ENCODE measurements at places on chromosomes 6 and 20.

- no peak for DNase-seq
Measured at GRCh38 chr6:52539607-52540006, 37.3 kb downstream of the TRAM2 start.

GRCh38 chr6:537114-537513, 119.8 kb downstream of the HUS1B start:
- DNase-seq = no peak

GRCh38 chr6:35085359-35086281, 55.5 kb downstream of the TCP11 start:
- no peak for DNase-seq

GRCh38 chr20:721876-722275, 46.3 kb upstream of the SCRT2 start:
- no peak for DNase-seq

DNA sequence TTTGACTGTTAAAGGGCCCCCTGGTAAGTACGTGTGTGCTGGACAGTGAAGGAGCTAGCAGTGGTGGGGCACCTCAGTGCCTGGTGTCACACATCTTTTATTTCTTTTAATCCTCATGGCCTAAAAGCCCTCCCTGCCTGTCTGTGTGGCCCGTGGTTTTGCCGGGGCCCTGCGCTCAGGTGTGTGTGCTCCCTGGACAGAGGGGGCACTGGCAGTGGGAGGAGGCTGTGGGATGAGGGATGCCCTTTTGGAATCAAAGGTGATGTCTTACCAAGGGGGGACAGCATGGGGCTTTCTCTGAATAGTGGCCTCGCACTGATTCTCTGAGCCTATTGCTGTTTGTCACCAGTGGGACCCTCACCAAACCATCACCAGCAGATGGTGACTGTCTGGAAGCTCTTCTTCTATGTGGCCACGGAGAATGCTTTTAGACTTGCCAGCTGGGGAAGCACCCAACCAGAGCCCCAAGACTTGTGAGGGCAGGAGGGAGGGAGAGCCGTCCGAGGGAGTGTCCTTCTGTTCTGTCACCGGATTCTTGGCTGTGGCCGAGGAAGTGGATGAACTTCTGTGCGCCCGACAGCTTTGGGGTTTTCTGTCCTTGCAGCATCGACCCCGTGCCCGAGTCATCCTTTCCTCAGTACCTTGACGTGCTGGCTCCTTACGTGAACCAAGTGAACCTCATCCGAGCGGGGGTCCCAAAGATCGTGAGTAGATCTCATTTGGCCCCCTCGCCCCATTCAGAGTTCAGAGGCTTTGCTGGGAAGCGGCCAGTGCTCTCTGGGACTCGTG, 18.1 kb downstream of the PNLDC1 start:
- DNase-seq = no peak

DNA sequence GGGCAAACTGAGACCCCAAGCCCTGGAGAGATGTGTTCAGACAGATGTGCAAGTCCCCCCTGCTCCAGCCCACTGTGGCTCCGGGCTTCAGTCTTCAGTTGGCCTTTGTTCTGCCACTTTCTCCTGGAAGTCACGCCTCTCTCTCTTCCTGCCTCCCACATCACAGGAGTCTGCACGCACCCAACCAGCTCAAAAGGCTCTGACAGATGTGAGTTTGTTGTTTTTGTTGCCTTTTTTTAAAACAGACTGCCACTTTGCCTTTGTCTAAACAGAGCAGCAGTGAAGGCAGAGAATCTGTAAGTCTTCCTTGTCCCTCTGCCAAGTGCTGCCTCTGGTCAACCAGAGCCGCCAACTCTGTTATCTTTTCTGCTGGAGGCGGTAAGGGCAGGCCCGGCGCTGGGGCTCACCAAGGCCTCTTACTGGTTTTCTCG, 149.7 kb downstream of the TFAP2C start:
- DNase-seq = no peak

DNA sequence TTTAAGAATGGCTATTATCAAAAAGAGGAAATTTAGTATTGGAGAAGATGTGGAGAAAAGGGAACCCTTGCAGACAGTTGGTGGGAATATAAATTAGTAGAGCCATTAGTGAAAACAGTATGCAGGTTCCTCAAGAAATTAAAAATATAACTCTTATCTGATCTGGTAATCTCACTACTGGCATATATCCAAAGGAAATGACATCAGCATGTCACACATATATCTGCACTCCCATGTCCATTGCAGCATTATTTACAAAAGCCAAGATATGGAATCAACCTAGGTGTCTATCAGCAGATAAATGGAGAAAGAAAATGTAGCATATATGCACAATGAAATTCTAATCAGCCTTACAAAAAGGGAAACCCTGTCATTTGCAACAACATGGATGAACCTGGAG, 2.6 kb downstream of the SIRPG start:
- DNase-seq = no peak

- peak; percentile 15 for DNase-seq
Measured at GRCh38 chr6:130381459-130382380, 15.9 kb downstream of the TMEM200A start.

GRCh38 chr20:32418376-32418775, 60.2 kb downstream of the ASXL1 start:
- DNase-seq = no peak

DNA sequence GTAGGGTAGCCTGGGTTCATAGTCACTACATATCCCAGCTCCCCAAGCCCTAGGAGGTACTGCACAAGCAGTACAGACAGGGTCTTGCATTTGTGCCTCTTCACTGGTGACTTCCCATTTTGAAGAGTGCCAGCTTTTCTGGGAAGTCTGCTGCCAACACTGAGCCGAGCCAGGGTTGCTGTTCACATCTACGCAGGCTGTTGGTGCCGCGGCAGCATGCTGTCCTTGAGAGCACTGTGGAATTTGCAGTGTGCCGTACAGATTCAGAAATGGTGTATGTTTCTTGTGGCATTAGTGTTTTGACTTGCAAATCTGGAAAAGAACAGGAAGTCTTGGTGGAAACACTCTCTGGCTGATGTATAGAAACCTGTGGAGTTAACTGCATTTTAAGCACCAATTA, 67.5 kb downstream of the JARID2 start:
- DNase-seq = no peak

DNA sequence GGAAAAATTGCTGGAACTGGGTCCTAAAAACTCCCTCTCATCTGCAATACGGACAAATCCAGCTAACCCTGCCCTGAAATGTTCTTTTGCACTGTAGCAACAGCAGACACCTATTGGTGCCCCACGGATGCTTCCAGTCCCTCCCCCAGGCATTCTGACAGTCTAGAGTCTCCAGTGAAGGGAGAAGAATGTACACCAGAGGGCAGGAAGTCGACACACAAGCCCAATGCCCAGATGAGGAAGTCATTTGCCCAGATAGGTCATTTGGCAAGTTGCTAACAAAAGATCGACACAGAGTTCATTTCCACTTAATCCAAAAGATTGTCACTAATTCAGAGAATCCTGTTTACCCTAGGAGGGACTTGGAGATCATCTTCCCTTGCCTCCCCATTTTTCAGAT, 293.0 kb upstream of the PRDM1 start:
- no peak for DNase-seq

- DNase-seq = no peak
Measured at GRCh38 chr20:7974785-7975435, 34.7 kb upstream of the HAO1 start.

- DNase-seq = no peak
Measured at GRCh38 chr6:157424491-157425020, 43.6 kb downstream of the ZDHHC14 start.

DNA sequence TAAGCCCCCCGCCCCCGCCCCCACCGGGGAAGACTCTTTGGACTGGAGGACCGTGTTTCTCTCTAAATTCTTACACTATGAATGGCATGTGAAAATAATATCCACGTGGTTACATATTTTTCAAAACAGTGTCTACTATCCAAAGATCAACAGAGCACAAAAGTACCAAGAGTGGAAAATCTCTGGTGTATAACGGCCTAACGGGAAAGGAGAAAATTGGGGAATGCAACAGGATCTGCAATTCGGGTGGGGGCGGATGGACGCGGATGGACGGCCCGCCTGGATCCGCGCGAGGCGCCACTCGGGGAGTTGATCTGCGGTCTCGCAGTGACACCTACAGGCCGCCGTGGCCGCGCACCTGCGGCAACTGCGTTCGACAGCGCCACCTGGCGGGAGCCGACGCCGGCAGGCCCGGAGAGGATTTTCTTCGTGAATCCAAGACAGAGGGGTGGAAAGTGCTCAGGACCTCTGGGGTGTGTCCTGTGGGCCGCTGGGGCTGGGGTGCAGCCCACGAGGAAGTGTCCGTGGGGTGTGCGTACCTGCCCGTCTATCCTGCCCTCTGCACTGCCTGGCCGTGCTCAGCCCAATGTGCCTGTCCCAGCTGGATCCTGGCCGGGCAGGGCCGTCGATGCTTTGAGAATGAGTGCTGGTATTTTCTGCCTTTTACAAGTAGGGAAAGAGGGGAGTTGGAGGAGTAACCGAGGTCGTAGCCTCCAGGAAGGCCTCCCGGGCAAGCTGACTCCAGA, 18.6 kb downstream of the ANKRD60 start:
- peak; percentile 88 for DNase-seq

GRCh38 chr20:17460119-17460518, 71.1 kb downstream of the BFSP1 start:
- no peak for DNase-seq

GRCh38 chr6:108878942-108879341, 30.7 kb downstream of the ARMC2 start:
- DNase-seq = no peak

GRCh38 chr6:143194095-143194589, 133.5 kb downstream of the AIG1 start:
- no peak for DNase-seq

GRCh38 chr6:24997231-24997630, 61.5 kb upstream of the RIPOR2 start:
- no peak for DNase-seq

DNA sequence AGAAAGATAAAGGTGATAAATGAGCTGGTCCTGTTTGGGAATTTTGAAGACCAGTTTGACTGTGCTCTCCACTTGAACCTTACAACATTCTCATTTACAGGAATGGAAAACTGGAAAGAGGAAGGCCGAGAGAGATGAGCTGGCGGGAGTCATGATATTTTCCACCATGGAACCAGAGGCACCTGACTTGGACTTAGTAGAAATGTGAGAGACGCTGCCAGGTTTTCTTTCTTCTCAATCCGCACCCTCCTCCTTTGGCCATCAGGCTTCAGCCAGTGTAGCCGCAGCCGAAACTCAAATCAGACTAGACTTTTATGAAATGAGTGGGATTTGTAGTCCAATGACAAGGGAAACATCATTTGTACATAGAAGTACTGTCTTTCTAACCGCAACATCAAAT, 54.7 kb upstream of the SYNJ2 start:
- DNase-seq = no peak

DNA sequence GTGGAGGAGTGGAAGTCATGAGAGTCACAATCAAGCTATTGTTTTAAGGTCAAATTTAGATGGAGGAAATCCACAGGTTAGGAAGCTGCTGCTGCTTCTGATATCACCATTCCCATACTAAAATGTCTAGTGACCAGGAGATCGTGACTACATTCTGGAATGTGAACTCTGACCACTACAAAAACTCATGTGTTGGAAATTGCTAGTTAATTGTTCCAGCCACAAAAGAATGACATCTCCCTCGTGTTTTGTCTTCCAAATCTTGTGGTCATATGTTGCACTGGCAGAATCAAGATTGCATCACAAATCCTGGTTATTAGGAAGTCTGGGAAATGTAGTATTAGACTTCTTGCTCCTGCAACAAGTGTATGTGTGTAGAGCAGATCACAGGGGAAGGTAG, 441.9 kb downstream of the CD109 start:
- DNase-seq = no peak

GRCh38 chr20:59891581-59891980, 41.9 kb downstream of the SYCP2 start:
- DNase-seq = no peak

DNA sequence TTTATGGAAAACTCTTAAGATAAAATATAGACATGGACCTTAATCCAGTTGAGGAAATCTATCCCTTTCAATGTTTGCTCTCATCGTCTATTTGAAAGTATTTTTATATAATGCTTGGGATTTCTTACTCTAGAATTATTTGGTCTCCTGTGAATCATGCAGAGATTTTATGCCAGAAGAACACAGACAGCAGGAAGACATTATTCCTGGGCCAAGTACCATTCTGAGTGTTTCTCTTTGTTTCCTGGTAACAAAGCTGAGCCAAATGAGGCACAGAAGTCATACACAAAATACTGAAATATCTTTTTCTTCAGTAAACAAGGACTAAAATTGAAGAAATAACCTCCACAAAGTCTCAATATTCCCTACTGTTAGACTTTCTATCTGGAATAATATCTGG, 538.2 kb upstream of the EYS start:
- DNase-seq = no peak

GRCh38 chr20:5119143-5119434, 669 bp downstream of the PCNA start:
- DNase-seq = no peak

DNA sequence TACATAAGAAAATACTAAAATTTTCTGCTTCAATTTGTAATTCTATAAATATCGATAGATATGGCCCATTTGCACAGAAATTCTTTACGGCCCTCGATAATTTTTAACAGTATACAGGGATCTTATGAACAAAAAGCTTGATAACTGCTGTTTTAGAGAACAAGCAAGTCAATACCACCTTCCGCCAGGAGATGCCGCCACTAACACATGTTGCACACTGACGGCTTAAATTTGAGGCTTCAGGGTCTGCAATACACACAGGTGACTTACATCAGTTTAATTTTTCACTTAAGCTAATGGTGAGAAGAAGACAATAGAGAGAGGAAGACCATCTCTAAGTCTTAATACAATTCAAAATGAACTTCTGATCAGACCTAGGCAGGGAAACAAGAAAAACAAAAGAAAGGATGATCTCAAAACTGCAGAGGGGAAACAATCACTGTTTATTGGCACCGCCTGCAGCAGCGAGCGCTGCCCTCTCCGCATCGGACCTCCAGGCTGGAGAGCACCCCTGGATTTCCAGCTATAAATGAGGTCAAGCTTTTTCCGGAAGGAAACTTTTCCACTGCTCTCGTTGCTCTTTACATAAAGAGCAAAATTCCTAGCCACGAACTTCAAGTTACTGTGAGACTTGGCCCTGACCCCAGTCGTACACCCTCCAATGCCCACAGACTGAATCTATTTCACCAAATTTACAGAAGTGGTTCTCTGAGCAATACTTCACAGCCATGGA, 53.9 kb downstream of the OTOR start:
- peak; percentile 35 for DNase-seq

GRCh38 chr6:156887623-156888269, 110.6 kb downstream of the ARID1B start:
- no peak for DNase-seq

- no peak for DNase-seq
Measured at GRCh38 chr20:16581241-16581640, 8.0 kb upstream of the KIF16B start.

- no peak for DNase-seq
Measured at GRCh38 chr6:111870742-111871064, 2.5 kb downstream of the FYN start.

All from effector CD4-positive, alpha-beta T cell (primary cell).